ENCODE measurements at places on chromosomes 1 and 21. TPM values are rescaled to one million over a fixed set of nuclear protein-coding genes. Genes with fewer than 3 reads are reported as not detected.

CHODL gene
- 0.53 TPM for polyA plus RNA-seq

BMP8A gene
- polyA plus RNA-seq = 0.24 TPM

SAMD13 gene
- polyA plus RNA-seq = 5.9 TPM

CCDC27 gene
- not detected for polyA plus RNA-seq

STUM gene
- 0.33 TPM for polyA plus RNA-seq

SPRR2G gene
- not detected for polyA plus RNA-seq

BRDT gene
- polyA plus RNA-seq = not detected

SLC35A3 gene
- polyA plus RNA-seq = 5.2 TPM

OR10J1 gene
- polyA plus RNA-seq = not detected

KRTAP11-1 gene
- polyA plus RNA-seq = not detected

OR2AK2 gene
- polyA plus RNA-seq = not detected

LCE2A gene
- polyA plus RNA-seq = not detected

UTP11 gene
- polyA plus RNA-seq = 133 TPM

PYHIN1 gene
- polyA plus RNA-seq = 0.24 TPM

TRPM2 gene
- 28.3 TPM for polyA plus RNA-seq

CHIA gene
- polyA plus RNA-seq = not detected

DNALI1 gene
- polyA plus RNA-seq = 15.3 TPM

MROH7 gene
- 8.1 TPM for polyA plus RNA-seq

SNAP47 gene
- 24.5 TPM for polyA plus RNA-seq

FAM110D gene
- 6.2 TPM for polyA plus RNA-seq

OR2T33 gene
- polyA plus RNA-seq = not detected

IPO9 gene
- 29.1 TPM for polyA plus RNA-seq

VANGL1 gene
- polyA plus RNA-seq = 9.9 TPM

CGN gene
- 0.77 TPM for polyA plus RNA-seq

IL23R gene
- 0.16 TPM for polyA plus RNA-seq

ADGRB2 gene
- 57.3 TPM for polyA plus RNA-seq

DFFB gene
- 3.0 TPM for polyA plus RNA-seq

MLLT11 gene
- 4.3 TPM for polyA plus RNA-seq

CAMK1G gene
- 0.84 TPM for polyA plus RNA-seq

PRELP gene
- polyA plus RNA-seq = 19.5 TPM

SPTA1 gene
- polyA plus RNA-seq = not detected

LCE2B gene
- polyA plus RNA-seq = not detected

S100A7A gene
- not detected for polyA plus RNA-seq

PHTF1 gene
- polyA plus RNA-seq = 9.7 TPM

HNRNPU gene
- polyA plus RNA-seq = 141 TPM

PADI2 gene
- 0.20 TPM for polyA plus RNA-seq

KLHDC7A gene
- polyA plus RNA-seq = under 0.01 TPM

COL11A1 gene
- polyA plus RNA-seq = 3.6 TPM

ICOSLG gene
- polyA plus RNA-seq = 1.1 TPM

FAM72D gene
- 0.40 TPM for polyA plus RNA-seq

SELE gene
- 7.2 TPM for polyA plus RNA-seq

HHIPL2 gene
- polyA plus RNA-seq = 0.86 TPM

NUP210L gene
- polyA plus RNA-seq = not detected

ADCY10 gene
- 0.38 TPM for polyA plus RNA-seq

KCTD3 gene
- polyA plus RNA-seq = 130 TPM

CYP4A11 gene
- polyA plus RNA-seq = 0.11 TPM

PRAMEF7 gene
- polyA plus RNA-seq = not detected

ACTL8 gene
- not detected for polyA plus RNA-seq

PPFIA4 gene
- polyA plus RNA-seq = 0.46 TPM

MMP23B gene
- polyA plus RNA-seq = not detected

PIAS3 gene
- polyA plus RNA-seq = 17.9 TPM

GJA8 gene
- polyA plus RNA-seq = not detected

COL8A2 gene
- 1.2 TPM for polyA plus RNA-seq

FAM89A gene
- polyA plus RNA-seq = 11.3 TPM

S100A14 gene
- polyA plus RNA-seq = 2.2 TPM

Measured in adrenal gland (tissue), 19 donors.